ENCODE measurements at places on chromosomes 3 and 15.

DNA sequence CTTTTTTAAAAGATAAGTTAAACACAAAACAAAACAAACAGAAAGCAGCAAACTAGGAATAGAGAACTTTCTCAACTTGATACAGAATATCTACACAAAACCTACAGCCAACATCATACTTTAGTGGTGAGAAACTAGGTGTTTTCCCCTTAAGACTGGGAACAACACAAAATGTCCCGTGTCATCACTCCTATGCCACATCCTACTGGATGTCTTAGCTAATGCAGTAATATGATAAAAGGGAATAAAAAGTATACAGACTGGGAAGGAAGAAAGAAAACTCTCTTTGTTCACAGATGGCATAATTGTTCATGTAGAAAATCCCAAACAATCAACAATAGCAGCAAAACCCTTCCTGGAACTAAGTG lies 45.9 kb downstream of the TMEM45A start:
- DNase-seq, result no peak

DNA sequence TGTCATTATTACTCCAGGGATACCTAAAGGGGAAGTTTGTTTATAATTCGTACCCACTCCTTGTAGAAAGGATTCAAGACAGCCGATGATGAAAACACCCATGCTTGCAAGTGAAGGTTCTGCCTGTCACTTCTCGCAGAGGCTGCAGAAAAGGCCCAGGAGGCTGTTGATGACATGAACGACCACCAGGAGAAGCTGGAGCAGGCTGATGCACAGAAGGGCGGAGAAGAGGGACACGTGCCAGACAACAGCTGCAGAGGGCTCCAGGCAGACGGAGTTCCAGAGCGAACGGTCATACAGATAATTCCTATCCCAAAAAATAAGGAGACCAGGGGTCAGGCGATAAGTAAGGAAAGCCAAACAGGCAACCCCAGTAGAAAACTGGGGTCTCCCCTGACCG lies 5.7 kb upstream of the DYNLT2B start:
- DNase-seq, result no peak

- DNase-seq, result no peak
Measured at GRCh38 chr3:128923576-128923975, 44.2 kb downstream of the ACAD9 start.

DNA sequence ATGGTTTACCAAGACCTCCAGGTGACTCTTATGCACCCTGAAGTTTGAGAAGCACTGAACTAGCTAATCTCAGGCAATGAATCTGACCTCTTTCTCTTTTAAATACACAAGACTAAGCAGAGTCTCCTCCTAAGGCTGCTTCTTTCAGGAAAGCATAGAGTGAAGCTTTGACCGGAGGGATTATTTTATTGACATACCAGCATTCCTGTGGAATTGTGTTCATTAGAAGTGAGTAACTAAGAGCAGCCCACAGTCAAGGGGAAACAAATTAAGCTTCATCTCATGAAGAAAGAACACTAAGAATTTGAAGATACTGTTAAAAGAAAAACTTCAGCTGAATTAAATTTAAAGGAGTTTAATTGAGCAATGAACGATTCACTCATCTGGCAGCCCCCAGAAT lies 963.5 kb downstream of the NTRK3 start:
- DNase-seq, result no peak

- DNase-seq, result peak; percentile 60
Measured at GRCh38 chr3:163056874-163057497, 1560.4 kb downstream of the OTOL1 start.

DNA sequence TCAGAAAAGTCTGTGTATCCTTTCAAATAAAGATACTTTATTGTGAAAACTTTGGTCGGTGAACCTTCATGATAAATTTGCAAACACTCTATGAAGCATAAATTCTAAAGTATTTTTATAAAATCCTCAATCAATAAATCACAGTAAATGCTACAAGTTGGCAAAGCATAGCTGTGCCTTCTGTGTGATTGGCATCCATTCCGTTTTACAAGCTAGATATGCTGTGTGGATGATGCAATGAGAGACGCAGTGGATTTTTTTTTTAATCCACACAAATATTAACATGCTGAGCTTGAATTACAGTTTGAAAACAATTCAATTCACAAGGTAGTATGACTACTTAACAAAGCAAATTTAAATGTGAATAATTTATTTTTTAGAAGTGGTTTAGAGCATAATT lies 937.2 kb downstream of the ZPLD1 start:
- DNase-seq, result no peak

GRCh38 chr3:142148792-142149672 lies at the start of gene TFDP2:
Gene TFDP2, minus strand, starts transcription at chr3:142149544. Its CDS starts 47,795 bp downstream, at chr3:142101749.
- DNase-seq, result peak; percentile 88

DNA sequence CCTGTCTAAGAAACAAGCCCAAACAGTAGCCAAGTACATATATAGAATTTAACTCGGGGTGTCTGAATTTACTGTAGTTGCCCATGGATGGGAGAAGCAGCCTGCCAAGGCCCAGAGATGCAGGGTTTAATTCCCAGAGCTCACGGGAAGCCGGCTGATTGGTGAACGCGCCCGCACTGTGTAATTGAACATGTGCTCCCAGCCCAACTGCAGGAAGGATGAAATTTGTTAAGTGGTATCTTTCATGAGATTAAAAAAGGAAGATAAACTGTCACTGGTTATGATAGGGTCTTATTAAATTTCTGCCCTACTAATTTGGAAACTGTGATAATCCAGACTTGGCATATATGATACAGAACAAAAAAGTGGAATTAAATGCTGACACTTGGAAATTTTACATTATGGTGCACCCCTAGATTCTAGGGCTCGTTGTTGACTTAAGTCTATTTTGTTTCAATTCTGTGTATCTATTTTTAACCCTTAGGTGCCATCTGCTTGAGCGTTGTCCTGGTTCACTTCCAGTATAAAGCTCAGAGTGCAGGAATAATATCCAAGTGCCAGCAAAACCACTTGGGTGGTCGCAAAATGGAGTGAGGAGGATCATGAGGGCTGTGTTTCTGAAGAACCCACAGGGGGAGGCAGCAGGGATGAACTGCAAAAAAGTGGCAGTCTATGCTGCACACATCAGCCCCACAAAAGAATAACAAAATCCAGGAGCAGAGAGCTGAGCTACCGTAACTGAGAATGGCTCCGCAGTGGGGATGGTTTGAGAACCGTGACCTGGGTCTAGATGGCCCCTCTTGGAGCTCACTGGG lies 13.8 kb upstream of the TMC3 start:
- no peak for DNase-seq

GRCh38 chr3:17894434-17895060 lies 152.1 kb upstream of the TBC1D5 start:
- DNase-seq, result peak; percentile 88

DNA sequence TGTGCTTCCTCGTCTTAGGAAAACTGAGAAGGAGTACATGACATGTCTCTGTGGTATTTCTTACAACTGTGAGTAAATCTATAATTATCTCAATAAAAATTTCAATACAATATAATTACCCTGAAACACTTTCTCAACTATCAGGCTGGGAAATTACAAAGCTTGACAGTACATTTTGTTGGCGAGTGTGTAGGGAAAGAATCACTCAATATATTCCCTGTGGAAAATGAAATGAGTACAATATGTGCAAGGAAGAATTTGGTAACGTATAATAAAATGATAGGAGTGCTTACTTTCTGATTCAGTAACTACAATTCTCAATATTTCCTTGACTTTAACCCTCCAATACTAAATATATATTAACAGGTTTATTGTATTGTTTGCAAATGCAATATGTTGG lies 818.2 kb upstream of the CADM2 start:
- DNase-seq, result no peak

DNA sequence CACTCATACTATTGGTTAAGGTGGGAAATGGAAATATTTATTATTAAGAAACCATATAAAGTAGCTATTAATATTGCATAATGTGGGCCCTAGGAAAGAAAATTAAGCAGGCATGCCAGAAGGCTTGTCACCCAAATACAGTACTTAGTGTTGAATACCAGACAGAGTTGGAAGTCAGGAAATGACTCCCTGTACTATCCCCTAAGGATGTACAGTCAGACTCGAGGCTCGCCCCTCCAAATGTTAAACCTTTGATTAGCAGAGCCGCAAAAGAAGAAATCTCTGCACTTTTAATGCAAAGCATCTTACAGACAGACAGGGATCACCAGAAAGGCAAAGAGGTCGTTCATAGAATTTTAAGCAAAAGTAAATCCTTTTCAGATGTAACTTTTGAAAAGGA lies 11.3 kb upstream of the RBSN start:
- DNase-seq, result no peak

DNA sequence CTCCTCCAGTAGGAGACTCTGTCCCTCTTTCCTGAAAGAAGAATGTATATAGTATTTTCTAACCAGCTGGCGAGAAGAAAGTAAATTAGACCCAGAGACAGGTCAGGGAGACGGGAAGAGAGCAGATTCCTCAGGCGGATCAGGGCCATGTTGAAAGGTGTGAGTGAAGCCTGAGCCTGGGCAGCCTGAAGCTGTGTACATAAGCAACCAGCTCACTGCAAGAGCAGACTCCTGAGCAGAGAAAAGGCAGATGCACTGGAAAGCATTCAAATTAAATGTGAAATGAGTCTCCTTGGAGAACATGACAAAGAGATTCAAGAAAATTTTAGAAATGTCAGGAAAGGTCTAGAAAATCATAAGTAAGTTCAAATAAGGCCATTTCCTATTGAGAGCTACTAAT lies 165.8 kb downstream of the GOLIM4 start:
- DNase-seq, result no peak

DNA sequence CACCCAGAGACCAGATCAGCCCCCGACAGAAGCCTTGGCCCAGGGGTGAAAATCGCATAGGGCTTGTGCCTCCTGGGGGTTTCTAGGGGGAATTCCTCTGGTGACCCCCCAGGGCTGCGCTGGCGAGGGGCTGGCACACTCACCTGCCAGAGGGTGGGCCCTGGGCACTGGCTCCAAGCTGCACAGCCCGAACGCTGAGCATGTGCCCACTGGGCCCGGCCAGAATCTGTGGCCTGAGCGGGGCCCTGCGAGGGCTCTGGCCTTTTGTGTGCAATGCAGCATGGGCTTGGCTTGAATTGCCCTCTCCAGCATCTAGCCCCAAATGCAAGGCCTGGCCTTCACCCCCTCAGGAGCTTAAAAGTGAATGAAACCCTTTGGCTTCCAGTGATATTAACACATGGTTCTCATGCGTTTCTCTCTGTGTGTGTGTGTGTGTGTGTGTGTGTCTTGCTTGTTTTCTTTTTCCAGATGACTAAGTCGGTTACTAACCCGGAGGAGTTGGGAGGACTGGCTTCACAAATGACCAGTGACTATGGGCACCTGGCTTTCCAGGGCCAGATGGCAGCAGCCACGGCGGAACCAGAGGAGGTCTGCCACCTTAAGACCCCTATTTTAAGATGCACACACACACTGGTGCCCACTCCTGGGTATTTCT lies 259.1 kb upstream of the TPM1 start:
- no peak for DNase-seq

DNA sequence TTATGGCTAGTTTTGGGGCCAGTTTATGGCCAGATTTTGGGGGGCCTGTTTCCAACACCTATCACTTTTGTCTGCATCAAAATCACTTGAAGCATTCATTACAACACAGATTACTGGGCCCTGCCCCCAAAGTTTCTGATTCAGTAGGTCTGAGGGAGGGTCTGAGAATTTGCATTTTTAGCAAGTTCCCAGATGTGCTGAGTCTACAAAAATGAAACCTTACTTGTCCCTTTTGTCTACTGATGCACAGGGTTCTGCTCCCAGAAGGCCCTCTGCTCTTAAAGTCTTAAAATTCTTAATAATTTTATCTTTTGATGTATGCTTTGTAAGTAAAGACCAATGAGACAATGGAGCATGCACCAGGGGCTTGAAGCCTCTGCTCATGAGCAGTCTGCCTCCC lies 146.0 kb downstream of the POLQ start:
- DNase-seq, result no peak

Data from KBM-7 (cell line).